Substantia nigra (tissue), 51 donors: ENCODE measurements at places on chromosomes 16 and 17.

- DNase-seq: no peak
Measured at GRCh38 chr17:1736348-1737281, 6.1 kb upstream of the SERPINF2 start.

GRCh38 chr16:17357307-17358062 lies 113.3 kb downstream of the XYLT1 start:
- no peak for DNase-seq

- DNase-seq: no peak
Measured at GRCh38 chr17:16491131-16491702, 776 bp downstream of the LRRC75A start.

- DNase-seq: no peak
Measured at GRCh38 chr17:7174603-7175326, 4.4 kb downstream of the ASGR1 start.

DNA sequence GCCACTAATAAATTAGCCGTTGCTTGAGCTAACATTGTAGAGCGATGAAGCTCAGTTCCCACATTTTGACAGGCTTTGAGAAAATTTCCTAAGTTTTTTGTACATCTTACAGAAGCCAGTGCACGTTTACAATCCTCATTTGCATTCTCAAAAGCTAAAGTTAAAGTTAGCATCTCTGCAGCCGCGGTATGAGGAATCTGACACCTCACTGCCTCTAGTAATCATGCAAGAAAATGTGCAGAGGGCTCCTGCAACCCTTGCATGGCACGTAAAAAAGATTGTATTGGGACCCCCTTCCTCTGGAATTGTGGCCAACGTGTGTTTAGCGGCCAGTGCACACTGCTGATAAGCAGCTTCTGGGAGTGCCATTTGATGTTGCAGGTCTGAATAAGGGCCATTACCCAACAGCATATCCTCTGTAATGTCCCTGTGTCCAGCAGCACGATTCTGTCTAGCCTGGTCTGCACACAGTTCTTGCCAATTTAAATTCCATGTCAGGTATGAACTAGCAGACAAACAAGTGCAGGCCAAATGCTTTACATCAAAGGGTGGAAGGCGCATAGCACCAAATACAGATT lies 12.4 kb upstream of the ZNF689 start:
- no peak for DNase-seq

GRCh38 chr17:43211480-43212402 lies at the start of gene TMEM106A:
TSS of gene TMEM106A (plus strand) at chr17:43211875. CDS start at chr17:43213042, 1,167 bp downstream.
- DNase-seq: peak; percentile 10

DNA sequence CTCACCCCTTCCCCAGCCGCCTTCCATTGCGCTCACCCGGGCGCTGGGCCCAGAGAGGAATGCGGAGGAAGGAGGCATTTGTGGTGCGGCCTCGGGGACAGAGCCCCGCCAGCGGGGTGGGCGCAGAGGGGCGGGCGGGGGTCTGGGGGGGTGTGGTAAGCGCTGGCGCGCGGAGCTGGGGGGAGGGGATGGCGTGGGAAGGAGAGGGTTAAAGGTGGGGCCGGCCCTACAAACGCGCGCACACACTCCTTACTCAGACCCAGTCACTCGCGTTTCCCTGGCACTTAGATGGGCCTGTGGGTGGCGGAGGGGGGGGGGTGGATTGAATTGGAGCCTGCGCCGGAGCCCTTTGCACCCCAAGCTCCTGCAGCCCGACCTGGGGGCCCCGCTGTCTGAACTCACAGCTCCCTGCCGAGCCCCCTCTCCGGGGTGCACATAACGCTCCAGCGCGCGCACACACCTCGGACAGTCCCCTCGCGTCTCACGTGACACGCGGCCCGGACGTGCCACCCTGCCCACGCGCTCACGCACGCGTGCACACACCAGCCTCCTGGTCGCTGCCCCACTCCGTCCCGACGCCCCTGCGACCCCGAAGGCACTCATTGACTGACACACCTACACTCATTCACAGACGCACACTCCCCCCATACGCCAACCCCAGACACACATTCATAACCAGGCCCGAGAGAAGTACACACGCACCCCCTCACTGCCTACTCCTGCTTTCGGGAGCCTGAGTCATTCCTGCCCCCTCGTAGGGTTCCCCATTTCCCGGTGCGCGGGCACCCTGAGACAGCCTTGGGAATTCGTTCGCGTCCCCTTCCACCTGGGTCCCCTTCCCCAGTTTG lies 844 bp downstream of the TBKBP1 start:
- DNase-seq: no peak

DNA sequence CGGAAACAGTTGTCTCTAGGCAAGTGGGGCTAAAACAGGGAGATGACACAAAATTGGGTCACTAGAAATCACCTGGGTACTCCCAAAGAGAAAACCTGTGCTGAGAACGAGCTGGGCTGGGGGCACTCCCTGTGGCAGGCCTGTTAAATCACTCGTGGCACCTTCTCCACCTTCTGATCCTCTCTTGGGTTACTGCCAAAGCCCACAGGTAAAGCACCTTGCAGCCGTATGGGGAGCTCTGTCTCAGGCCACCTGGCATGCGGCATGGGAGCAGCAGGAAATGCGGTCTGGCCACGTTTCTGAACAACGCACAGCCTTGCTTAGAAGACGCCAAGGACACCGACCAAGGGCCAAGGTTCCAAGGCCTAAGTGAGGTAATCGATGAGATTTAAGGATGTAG lies 21.5 kb upstream of the ICAM2 start:
- DNase-seq: no peak

DNA sequence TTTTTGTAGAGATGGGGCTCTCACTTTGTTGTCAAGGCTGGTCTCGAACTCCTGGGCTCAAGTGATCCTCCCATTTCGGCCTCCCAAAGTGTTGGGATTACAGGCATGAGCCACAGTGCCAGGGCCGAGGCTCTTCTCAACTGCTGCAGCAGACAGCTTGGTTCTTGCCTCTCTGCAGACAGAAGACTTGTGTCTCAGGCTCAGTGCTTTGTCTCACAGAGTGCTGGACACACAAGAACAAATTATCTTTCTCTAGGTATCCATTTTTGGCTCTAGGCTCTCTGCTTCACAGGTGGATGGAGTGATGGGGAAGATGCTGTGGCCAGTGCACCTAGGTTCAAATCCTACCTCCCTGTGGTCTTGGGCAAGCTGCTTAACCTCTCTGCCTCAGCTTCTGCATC lies 80.8 kb upstream of the RNU2-1 start:
- no peak for DNase-seq

GRCh38 chr17:50634915-50635731 lies 442 bp downstream of the ABCC3 start:
- DNase-seq: no peak
